ENCODE measurements at places on chromosomes 7 and 10.

DNA sequence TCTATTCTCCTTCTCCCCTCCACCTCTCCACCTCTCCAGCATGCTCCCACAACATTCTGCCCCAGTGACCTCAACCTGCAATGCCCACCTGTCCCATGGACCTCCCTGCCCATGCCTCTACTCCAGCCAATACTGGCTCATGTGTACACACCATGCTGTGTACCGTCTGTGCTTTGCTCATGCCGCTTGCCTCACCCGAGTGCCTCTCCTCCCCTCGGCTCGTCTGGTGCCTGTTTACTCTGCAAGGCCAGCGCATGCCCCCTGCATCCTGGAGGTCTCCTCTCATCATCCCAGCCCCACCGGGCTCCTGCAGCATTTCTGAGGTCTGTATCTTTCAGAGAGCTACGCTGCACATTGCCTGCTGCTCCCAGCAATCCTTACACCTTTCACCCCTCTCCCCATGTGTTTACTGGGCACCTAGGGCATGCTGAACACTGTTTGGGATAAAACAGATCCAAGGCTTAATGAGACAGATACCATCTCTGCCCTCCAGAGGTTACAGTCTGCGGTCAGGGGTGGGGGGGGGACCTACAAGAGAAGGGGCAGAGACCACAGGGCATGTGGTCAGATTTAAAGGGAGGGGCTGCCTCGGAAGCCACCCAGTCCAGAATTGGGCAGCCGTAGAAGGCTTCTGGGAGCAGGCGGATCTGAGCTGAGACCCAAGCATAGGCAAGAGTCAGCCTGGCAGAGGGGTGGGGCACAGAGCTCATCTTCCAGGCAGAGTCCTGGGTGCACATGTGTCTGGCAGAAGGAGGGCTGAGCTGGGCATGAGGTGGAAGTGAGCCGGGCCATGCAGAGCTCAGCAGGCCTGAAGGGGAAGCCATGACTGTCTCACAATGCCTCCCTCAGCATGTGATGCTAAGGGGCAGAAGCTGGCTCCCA lies 29.6 kb upstream of the PSAP start:
- ATAC-seq: peak; percentile 31

DNA sequence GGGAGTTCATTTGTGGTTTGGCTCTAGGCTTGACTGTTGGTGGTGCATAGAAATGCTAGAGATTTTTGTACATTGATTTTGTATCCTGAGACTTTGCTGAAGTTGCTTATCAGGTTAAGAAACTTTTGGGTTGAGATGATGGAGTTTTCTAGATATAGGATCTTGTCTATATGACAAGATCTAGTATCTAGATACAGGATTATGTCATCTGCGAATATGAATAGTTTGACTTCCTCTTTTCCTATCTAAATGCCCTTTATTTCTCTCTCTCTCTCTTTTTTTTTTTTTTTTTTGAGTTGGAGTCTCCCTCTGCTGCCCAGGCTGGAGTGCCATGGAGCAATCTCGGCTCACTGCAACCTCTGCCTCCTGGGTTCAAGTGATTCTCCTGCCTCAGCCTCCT lies 62.9 kb downstream of the MGAM2 start:
- no peak for ATAC-seq

DNA sequence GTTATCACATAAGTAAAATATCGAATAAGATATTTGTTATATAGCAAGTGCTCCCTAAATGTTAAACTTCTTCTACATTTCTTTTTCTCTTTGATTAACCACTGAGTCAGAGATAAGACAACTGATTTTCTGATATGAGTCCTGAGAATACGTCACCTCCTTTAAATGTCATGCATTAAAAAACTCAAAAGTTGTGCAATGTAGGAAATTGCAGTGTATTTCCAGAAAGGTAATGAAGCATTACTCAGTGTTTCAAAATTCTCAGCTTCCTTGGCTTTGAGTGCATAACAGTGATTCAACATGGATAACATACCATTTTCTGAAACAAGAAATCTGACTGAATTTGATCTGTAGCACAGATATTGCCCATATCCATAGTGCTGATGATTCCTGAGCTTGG lies 155.8 kb downstream of the BMPER start:
- no peak for ATAC-seq

DNA sequence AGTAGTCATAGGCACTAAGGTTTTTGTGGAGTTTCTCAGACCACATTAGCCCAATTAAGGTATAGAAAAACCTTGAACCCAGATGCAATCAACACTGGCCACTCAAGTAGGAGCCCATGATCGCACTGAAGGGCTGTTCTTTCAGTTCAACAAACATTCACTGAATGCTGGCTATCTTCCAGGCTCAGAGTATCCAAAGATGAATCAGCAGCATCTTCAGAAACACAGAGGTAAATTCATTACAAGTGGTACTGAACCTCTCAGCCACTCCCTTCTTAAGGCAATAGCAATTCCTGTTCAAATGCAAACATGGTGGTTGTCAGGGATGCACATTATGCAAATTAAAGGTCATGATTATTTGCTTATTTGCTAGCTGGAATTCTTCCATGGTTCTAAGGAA lies 17.1 kb downstream of the KCNK18 start:
- ATAC-seq: no peak

GRCh38 chr10:5497948-5498730 lies 1.2 kb downstream of the CALML5 start:
- no peak for ATAC-seq

GRCh38 chr10:109259293-109259692 lies 664.0 kb downstream of the XPNPEP1 start:
- no peak for ATAC-seq

DNA sequence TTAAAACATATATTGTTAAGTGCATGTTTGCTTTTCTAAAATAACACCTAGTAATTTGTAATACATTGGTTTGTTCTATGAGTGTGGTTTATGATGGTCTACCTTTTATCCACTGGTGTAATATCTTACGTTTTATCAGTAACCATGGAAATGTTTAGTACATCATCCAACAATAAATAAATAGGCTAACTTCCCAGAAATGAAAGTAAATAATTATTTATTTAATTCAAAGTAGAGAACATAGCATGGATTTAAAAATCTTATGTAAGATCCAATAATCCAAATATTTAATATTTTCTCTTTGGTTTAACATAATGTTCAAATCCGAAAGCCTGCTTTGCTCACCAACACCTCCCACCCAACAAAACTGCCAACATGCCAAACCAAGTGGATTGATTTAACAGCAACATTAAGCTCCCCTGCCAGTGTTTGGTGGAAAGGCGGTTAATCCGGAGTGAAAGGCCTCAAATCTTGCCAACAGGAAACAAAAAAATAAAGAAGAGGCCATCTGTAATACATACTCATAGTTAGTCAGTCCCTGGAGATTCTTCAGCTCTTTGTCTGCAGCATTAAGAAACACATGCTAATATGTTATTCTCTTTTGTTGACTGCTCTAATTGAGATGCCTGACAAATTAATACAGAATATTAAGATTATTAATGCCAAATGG lies 897.8 kb downstream of the CNTNAP2 start:
- no peak for ATAC-seq

All from esophagus mucosa (tissue), 1 donor.